ENCODE measurements at places on chromosomes 6 and 20.

GRCh38 chr6:116697480-116697879 lies 16.5 kb downstream of the KPNA5 start:
- no peak for DNase-seq

DNA sequence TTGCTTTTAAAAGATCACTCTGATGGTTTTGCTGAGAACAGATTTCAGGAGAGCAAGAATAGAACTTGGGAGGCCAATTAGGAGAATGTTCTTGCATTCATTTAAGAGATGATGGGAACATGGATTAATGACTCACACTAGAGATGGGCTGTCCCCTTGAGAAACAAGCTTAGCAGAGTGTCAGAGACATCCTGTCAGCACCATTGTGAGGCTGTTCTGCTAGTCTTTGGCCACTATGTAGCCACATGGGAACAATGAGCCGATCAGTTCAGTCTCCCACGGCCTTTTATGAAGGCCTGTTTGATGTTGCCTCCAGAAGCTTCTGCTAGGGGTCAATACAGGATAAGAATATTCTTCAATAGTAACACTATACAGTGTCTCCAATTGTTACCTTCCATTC lies 113.0 kb upstream of the EYA4 start:
- DNase-seq, result no peak

GRCh38 chr6:95589826-95590570 lies 12.7 kb downstream of the MANEA start:
- no peak for DNase-seq

DNA sequence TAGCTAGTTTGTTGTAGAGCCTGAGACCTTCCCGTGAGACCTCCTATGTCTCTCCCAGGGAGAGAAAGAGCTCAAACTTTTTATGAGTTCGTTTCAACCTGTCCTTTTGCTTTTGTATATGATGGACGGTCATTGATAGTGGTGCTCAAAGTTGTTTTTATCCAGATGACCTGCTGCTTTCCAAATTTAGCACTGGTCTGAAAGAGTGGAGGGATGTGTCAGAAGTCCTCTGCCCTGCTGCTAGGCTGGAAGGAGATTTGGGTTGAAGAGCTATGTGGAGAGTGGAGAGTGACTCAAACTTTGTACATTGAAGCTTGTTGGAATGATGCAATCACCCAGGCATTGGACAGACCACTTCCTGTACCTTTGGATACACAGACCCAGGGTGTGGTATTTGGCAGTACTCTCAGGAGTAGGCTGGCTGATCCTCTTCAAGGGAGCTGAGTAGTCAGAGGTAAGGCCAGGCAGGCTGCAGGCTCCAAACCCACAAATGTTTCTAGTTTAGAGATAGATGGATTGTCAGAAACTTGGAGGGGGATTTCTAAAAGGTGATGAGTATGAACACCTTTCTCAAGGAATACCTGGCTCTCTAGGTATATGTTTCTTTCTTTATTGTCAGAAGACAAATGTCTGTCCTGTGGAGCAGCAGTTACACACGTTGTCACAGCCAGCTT lies 49.4 kb upstream of the RREB1 start:
- no peak for DNase-seq

DNA sequence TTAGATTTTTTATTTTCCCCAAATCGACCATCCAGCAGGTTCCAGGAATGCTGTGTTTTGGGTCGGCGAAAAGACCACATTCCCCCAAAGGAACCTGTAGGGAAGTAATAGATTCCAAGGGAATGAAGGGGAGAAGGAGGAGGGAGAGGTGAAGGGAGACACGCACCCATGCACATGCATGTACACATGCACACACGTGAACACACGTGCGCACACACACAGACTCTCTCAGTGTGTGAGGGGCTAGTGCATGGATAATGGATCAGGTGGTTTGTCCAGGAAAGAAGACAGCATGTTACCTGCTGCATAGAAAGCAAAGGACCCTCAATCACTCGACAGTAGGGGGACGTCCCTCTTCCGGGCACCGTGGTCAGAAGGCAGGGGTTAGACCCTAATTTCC lies 52.4 kb upstream of the PDE10A start:
- DNase-seq, result no peak
